Omental fat pad (tissue), 4 donors: ENCODE measurements at places on chromosomes 11 and 22.

DNA sequence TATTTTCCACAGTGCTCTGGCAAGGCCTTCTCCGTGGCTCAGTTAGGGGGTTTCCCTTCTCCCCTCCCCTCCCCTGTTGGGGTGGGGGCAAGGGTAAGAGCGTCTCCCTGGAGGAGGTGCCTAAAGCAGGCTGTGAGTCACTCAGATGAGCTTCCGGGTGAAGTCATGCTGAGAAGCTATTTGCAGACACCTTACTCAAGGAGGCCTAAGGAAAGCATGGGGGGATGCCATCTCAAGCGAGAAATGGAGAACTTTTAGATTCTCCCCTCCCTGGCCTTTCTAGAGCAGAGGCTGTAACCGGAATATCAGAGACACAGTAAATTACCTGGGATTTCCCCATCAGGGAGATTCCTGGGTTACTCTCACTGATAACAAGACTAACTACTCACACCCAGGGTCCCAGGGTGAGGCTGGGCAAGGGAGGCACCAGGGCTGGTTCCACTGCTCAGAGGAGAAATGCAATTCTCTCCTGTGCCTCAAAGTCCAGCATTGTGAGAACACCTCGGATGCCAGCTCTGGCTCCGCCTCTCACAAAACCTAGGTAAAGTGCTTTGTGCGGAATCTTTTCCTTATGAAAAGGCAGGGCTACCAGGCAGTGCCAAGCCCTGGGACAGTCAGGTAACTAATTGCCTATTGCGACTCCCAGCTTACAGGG is 123.6 kb downstream of the ABTB2 start:
- no peak for DNase-seq

- DNase-seq: peak; percentile 14
These were observed 82.6 kb upstream of the SHISAL1 start for GRCh38 chr22:44395118-44396005.

DNA sequence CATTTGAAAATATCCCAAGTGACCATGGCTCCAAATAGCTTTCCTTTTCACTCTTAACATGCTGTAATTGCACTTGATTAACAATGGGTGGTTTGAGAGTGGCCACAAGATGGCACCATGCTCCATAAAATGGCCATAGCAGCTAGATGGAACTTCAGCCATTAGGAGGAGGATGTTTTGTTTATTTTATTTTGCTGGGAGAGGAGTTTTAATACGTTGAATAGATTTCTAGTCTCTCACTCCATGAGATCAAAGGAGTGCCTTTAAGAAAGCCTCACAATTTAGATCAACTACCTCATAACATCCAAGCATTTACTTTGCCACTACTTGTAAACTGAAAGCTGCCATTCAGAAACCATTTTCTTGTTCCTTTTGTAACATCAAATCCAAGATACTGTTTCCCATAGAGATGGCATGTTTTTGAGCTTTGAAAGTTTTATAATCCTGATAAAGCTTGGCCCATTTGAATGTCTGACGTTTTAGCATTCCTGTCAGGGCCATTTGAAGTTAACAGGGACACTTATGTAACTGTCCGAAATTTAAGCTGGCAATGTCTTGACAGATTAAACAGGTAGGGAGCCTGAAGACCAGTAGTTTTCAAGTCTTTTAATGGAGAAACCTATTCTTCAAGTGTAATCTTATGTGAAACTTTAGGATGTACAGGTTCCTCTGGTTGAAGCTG is 4.7 kb downstream of the FEN1 start:
- DNase-seq: peak; percentile 66

- DNase-seq: no peak
These were observed 2.8 kb downstream of the SIAE start for GRCh38 chr11:124670732-124671131.

DNA sequence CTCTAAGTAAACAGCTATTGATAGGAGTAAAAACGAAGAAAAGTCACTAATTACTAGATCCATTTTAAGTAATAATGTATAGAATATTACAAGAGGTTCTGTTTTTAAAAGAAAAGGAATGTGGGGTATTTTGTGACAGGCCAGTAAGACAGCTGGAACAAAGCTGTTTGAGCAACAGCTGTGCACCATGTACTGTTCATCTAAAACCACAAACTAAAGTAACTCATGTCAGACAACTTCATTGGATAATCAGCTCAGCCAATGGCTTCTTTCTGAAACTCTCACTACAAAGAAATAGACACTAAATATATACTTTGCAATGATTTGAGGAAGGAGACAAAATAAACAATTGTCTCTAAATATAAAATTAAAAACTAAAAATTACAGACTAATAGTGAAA is 16.1 kb downstream of the RRAS2 start:
- no peak for DNase-seq

DNA sequence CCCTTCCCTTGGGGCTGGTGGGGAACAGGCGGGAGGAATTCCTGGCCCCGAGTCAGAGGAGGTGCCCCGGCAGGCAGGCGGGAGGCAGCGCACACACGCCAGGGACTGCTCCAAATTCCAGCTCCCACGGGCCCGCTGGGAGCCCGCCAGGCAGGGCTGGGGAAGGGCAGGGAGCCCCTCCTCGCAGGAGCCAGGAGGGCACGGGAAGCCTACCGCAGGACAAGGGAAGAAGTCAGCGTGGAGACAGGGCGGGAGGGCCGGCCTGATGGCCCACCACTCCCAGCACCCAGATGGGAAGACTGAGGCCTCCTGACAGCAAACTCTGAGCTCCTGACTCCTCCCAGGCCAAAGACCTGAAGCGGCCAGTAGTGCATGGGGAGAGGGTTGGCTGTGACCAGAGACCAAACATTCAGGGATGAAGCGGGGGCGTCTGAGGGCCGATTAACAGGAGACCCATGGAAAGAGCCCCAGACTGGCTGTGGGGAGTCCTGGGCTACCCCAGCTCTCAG is 22.4 kb downstream of the RPL3 start:
- no peak for DNase-seq

GRCh38 chr11:73072935-73073481 is 69.1 kb downstream of the FCHSD2 start:
- no peak for DNase-seq

GRCh38 chr11:126140201-126140925 is 71.1 kb downstream of the RPUSD4 start:
- DNase-seq: no peak
